ENCODE measurements at places on chromosomes 6 and 20.

- DNase-seq = no peak
Measured at GRCh38 chr6:81995548-81996289, 243.2 kb upstream of the TENT5A start.

- no peak for DNase-seq
Measured at GRCh38 chr20:1894951-1895673, at the start of gene SIRPA. TSS of gene SIRPA (plus strand) at chr20:1895407. CDS start at chr20:1895448, 41 bp downstream.

DNA sequence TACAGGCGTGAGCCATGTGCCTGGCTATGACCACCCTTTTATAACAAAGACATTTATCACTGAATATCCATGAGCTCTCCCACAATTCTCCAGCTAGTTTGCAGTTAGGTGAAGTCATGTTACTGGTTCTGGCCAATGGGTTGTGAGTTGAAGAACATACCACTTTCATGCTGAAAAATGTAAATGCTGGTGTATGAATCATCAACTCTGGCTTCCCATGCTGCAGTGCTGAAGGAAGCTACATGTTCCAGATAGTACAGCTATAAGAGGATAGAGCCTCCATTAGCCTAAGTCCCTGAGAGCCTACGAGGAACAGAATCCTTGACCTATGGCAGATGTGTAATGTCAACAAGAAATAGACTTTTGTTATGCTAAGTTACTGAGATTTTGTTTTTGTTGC, 180.4 kb downstream of the BTBD9 start:
- no peak for DNase-seq

DNA sequence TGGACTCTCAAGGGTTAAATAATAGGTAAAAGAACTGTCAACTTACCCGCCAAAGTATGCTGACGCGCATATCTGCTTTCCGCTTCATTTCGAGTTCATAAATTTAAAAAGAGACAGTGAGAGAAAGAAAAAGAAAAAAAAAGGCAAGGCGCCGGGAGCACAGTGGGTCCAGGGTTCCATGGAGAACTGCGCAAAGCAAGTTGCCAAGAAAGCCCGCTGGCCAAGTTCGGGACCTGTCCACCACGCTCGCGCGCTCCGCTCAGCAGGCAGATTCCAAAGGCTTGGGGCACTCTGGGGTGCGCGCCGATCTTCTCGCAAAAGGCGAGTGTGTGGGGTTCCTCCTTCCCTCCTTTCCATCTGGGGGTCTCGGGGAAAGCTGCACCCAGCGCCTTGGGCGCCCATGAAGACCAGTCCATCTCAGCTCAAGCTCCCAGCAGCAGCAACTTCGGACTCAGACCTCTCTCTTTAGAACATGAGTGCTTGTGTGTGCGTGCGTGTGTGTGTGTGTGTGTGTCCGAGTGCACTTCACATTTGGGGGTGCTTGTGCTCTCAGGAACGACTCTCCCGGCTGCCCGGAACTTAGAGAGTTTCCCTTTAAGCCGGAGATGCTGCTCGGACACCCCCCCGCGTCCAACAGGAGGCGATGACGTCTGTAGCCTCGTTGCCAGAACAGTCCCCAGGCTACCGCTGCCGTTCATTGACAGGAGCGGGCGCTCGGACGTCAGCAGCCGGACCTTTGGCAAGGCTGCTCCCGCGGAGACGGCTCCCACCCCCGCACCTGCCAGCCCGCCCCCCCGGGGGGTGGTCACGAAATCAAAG, 180.0 kb downstream of the TBXT start:
- DNase-seq = no peak

GRCh38 chr6:75428204-75428603, 65.4 kb downstream of the FILIP1 start:
- no peak for DNase-seq

DNA sequence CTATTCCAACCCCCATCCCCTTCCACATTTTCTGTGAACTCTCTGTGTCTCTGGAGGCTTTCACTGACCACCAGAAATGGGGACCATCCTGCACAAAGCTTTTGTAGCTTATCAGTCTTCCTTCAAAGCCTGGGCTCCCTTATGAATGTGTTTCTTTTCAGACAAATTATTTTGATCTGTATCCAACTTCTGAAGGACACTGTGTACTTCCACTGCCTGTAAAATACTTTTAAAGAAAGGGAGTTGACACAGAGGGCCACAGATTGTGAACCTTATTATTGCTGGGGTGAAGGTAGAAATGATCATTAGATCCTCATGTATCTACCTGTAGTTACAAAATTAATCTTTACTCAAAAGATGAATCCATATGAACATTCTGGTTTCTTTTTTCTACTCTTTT, 135.6 kb downstream of the CARMIL1 start:
- no peak for DNase-seq

- no peak for DNase-seq
Measured at GRCh38 chr6:7419065-7419464, 29.5 kb downstream of the RIOK1 start.

DNA sequence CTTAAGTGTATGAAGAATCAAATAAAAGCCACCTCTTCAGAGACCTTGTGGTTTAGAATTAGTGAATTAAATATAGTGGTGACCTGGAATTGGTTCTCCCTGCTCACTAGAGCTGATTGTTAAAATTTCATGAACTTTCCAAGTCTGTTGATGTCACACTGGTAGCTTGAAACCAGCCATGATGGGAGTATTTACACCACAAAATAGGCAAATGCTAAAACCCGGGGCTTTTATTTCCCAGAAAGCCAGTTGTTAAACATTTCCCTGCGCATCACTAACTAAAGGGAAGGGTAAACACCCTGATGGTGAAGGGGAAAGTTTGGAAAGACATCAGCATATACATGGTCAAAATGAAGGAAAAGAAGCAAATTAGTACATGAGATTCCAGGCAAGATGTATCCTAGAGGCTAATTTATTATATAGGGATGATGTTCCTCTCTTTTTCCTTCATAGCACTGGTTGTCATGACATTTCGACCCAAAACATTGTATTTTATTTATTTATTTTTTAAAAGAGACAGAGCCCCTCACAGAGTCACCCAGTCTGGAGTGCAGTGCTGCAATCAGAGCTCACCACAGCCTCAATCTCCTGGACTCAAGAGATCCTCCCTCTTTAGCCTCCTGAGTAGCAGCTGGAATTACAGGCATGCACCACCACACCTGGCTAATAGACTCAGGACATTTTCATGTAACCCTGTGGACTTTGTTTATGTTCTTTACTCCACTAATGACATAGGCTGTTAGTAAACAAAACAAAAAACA, 123.2 kb downstream of the RIN2 start:
- no peak for DNase-seq

- no peak for DNase-seq
Measured at GRCh38 chr20:41335591-41335990, 5.0 kb upstream of the LPIN3 start.

GRCh38 chr6:79868098-79868722, 79.1 kb downstream of the ELOVL4 start:
- DNase-seq = peak; percentile 16

GRCh38 chr6:151546941-151547659, 53.3 kb downstream of the CCDC170 start:
- no peak for DNase-seq

DNA sequence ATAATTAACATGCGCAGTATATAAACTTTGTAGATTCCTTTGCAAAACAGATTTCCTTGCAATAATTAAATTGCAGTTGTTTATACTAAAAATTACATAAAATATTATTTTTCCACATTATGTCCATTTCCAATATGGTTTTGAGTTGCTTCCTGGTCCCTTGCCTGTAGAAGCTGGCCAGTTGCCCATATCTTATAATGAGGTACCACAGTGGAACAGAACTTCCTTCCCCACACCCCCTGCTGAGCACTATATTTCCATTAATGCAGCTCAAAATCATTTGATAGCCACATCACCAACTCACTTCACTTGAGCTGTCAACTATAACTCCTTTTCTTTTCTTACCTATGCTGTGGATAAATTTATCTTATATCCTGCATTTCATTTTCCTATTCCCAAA, 194.6 kb downstream of the DST start:
- DNase-seq = no peak

DNA sequence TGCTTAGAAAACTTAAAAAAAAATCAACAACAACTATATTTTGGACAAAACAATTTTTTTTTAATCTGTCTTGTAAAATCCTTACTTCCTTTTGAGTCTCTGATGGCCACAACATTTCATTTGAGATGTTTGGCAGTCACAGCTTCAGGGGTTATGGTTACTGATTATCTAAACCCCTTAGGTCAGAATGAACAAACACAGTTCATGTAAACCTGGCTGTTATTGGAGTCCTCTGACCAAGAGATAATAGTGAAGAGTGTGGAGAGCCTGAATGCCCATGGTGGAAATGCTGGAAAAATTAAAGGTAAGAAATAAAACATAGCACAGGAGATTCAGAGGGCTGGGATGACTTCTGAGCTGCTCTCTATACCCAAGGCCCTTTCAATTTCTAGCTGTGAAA, 38.2 kb downstream of the TMX4 start:
- DNase-seq = no peak

GRCh38 chr6:83758533-83758932, 49.6 kb upstream of the SNAP91 start:
- DNase-seq = no peak

DNA sequence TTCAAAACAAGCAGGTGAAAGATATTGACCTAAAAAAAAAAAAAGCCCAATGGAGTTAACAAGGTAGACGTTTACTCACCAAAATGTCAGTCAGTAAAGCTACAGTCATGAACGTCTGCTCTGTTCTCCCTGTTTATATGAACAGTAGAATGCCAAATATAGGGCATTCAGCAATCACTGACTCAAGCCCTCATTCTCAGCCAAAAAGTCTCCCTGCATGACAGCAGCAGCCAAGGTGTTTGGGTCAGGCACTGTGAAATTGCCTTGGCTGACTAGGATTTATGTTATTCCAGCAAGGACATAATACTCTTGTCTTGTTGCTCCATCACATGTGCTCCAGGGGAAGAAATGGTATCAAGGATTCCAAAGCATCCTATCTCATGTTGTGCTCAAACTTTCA, 194.7 kb upstream of the RSPO3 start:
- no peak for DNase-seq

DNA sequence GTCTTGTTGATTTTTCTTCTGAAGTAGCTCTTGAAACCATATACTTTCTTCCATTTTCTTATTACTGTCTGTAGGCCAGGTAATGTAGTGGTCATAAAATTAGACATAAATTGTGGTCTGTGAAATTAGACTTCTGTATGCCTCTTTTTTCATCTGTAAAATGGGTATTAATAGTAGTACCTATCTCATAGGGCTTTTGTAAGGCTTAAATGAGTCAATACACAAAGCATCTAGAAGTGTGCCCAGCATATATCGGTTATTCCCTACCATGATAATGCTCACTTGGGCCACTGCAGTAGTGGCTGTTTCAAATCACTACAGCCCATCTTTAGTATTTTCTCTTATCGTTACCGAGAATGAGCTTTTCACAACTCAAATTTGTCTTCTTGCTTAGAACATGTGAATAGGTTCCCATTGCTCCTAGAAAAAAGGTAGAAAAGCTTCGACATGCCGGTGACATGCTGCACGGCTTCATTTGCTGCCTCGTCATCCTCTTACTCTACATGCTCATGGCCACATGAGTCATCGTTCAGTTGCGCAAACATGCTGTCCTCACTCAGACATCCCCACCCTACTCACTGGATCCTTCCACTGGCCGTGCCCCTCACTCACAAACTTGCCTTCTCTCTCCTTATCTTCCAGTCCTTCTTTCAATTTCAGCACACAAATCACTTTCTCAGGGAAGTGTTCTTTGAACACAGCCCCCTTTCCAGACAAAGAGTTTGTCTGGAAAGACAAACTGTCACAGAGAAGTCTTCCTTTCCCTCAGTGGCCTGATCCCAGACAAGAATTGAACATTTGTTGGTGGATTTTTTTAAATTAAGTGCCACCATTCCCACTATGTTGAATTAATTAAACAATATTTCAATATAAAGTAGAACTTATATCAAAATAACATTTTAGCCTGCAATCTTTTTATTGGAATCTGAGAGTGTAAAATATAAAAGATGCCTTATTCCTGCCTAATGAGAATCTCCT, 32.2 kb upstream of the ERVFRD-1 start:
- DNase-seq = peak; percentile 43

DNA sequence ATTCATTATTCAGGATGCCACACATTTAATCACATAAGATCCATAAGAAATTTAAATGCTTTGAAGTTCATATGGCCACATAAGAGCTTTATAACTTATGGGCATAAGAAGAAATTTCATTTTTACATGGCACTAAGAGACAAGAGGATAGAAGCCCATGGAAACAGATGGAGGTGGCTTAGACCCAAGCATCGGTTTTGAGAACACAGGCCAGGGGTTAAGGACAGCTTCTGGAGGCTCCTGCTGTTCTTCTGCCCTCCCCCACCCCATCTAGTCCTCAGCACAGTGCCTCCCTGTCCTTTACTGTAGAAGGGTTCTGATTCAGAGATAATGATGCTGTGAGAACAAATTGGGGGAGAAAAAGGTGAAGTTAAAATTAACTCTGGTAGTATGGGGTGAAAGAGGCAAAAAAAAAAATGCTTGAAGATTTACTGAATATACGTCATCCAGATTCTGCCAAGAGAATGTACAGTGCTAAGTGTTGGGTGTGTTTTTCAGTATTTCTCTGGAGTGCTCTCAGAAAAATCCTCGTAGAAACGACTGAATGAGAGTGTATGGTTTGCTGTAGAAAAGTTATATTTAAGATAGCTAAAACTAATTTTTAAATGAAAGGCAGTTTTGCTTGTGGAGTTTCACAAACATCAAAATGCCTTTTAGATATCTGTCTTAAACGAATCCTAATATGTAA, 539.7 kb downstream of the QKI start:
- DNase-seq = no peak

DNA sequence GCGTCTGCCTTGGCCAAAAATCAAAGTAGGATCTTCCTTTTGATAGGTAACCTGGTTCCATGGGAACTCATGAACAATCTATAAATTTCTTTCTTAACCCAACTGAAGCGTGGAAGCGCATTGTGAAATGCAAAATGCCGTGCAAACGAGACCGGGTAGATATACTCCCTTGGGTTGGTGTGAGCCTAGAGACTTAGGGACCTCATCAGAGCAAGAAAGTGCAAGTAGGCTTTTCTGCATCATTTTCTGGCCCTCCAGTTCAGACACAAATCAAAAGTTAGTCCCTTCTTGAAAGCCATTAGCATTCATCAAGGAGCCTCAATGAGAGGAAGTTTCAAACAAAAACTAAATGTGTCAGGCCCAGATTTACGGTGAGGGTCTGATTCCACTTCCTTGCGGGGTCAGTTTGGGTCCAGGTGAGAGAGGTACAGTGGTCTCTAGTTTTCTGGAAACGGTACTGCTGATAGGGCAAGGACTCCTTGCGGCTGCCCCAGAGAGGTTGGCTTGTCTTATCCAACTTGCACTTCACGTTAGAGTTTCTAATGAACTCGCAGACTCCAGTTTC, 5.3 kb upstream of the ZNF184 start:
- no peak for DNase-seq

- no peak for DNase-seq
Measured at GRCh38 chr6:136510299-136510698, 39.9 kb downstream of the MAP7 start.

DNA sequence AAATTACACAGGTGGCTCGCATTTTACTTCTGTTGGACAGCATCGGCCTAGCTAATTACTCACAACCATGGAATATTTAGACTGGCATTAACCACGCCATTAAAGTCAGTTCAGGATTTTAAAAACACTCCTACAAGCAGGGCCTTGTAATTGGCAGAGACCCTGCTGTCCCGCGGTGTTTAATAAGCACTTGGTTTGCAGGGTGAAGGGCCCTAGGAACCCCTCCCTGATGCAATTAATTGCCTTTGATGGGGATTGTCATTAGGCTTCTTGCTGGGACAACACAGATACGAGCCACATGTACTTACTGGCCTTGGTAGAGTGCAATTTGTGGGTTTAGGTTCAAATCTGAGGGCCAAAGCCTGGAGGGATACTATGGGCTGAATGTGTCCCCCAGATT, 7.8 kb upstream of the VSTM2L start:
- DNase-seq = no peak

All from BJ (cell line).